Heart right ventricle (tissue), 16 donors: ENCODE measurements at places on chromosomes 6 and 20.

- DNase-seq: no peak
Measured at GRCh38 chr20:22757424-22758183, 173.2 kb upstream of the FOXA2 start.

DNA sequence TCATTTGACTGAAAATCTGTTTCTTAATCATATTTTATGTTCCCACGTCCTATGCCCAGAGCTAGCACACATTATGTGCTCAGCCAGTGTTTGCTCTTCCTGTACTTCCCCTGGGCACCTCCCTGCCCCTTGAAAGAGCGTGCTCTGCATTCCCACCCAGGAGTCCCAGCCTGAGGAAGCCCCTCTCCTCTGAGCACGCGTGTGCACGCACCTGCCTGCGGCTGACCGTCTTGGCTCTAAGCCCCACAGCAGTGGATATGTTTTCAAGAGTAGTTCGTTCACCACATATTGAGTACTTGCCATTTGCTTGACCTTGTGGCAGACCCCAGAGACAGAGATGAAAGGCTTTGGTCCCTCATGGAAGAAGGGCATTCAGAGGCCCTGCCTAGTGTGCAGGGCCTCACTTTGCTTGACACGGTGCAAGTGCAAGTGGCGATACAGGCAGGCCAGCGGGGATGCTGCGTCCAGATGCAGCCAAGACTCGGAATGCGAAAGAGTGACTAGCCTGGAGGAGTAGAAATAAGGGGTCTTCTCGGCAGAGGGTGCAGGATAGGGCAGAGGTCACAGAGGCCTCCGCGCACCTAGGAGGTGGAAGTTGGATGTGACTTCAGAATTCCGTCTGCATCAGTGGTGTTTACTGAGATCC lies 14.1 kb downstream of the SYNDIG1 start:
- DNase-seq: no peak

DNA sequence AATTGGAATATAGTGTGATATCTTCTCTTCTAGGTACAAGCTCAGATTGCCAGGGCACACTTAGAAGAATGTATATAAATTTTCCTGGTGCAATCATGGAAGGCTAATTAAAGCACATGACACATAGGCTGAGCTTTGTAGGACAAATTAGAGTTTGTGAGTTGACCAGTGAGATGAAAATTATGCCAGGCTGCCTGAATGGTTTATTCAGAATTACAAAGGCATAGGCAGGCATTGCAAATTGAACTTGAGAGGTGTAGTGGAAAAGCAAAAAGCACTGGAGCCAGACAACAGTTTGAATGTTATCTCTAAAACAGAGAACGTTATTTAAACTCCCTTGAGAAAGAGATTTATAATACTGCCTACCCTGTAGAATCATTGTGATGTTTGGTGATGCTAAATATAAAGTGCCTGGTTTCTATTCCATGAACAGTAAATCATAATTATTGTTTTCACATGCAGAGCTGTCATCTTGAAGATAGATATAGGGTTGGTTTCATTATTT lies 712.1 kb downstream of the TBC1D32 start:
- no peak for DNase-seq

GRCh38 chr6:34689742-34690141 lies 6.8 kb downstream of the ILRUN start:
- no peak for DNase-seq

GRCh38 chr6:94501516-94501915 lies 1075.8 kb upstream of the MANEA start:
- no peak for DNase-seq

GRCh38 chr6:121731381-121731780 lies 295.9 kb downstream of the GJA1 start:
- no peak for DNase-seq

DNA sequence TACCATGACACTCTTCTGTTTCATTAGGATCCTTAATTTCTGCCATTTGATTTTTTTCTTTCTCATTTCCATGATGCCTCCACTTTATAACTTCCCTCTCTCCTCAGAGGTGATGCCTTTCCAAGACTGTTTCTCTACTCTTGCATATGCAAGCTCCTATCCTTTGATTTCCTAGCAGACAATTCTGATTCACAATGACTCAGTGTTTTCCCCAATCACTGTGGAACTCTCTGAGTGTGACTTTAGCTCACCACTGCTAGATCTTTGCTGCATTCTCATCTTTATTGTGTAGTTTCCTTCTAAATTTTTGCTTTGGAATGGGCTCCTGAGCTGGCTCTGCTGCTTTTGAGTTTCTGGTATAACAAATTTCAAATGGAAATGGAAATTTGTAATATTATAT lies 184.9 kb downstream of the TINAG start:
- DNase-seq: no peak

- no peak for DNase-seq
Measured at GRCh38 chr20:421685-422250, 13.7 kb downstream of the RBCK1 start.

- no peak for DNase-seq
Measured at GRCh38 chr20:10769700-10770099, 95.9 kb upstream of the JAG1 start.

GRCh38 chr6:21208796-21209186 lies 384.8 kb upstream of the SOX4 start:
- no peak for DNase-seq

DNA sequence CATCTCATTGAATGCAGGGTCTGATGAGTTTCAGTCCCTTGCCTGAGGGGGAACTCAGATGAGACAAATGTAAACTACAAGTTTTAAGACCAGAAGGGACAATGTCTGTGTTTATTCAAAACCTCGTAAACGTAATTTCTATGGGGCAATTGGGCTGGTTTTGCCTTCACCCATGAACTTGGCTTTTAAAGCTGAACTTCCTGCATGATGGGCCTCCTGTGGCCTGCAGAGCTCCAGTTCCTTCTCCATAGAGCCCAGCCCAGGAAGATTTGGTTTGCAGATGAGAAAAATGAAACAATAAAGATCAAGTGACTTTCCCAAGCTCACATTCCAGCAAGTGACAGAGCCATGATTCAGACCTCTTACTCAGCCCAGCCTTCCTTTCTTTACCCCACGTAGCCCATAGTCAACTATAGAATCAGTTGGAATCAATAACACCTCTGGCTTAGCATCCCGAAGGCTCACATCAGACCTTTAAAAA lies 612.3 kb downstream of the UTRN start:
- DNase-seq: no peak
